ENCODE measurements at places on chromosomes 11 and 22.

DNA sequence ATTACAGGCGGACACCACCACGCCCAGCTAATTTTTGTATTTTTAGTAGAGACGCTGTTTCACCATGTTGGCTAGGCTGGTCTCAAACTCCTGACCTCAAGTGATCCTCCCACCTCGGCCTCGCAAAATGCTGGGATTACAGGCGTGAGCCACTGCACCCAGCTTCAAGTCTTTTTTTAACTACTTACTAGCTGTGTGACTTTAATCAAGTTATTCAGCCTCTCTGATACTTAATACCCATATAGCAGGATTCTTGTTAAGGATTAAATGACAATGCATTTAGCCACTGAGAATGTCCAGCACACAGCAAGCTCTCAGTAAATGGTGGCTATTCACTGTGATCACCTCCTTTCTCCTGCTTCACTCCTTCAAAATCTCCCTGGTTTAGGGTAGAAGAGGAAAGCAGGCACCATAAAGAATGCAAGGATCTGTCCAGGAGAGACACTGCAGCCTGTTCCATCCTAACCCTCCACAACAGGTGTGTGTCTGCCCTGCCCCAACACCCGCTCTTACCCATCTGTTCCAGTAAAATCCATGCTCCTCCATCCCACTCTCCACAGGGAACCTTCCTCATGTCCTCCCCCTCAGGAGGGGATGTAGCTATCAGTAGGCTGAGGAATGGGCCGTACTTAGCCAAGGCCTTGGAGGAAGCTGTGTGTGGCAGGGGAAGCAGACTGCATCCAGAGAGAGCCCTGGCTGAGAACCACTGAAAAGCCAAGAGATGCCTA is 69.3 kb downstream of the MICAL3 start:
- DNase-seq = no peak

DNA sequence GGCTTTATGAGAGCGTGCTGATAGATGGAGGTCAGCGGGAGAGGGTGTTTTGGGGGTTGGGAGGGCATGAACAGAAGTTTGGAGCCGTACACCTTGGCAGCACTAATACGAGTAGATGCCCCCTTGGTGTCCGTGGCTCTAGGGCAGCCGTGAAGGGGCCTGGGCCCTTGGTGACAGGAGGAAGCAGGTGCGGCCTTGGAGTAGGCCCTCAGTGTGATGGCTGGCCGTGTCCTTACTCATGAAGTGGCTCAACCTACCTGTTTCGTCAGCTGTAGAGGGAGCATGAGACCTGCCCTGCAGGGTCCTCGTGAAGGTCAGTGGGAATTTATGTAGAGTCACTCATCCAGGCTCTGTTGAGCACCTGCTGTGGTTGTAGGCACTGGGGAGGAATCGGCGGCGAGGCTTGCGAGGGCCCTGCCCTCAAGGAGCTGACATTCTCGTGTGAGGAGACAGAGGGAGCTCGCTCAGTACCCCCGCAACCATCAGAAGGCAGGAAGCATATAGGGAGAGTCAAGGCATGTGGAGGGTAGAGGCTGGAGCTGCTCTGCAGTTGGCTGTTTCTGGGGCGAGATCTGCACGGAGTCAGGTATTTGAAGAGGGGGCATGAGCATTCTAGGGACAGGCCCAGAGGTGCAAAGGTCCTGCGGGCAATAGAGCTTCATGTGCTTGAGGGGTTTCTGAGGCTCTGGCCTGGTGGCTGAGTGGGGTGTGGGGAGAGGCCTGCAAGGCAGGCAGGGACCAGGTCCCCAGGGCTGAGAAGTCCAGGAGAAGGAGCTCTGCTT is 39.6 kb downstream of the TBC1D22A start:
- DNase-seq = no peak

DNA sequence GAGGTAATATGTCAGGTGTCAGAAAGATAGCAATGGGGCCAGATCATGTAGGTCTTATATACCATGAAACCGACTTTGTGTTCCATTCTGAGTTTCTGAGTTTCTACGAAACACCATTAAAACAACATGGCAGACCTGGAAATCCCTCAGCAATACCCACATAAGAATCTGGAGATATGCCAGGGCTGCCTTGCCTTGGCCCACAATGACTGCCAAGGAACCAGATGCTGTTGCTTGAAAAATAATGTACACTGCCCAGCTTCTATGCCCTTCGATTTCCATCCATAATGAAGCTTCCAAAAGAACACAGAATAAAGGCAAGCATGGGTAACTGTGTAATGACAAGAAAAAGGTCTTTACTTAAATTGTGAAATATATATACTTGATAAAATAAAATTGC is 277.4 kb downstream of the SOX6 start:
- no peak for DNase-seq

- DNase-seq = no peak
Observed at GRCh38 chr11:130842001-130842400, 74.3 kb downstream of the SNX19 start.

DNA sequence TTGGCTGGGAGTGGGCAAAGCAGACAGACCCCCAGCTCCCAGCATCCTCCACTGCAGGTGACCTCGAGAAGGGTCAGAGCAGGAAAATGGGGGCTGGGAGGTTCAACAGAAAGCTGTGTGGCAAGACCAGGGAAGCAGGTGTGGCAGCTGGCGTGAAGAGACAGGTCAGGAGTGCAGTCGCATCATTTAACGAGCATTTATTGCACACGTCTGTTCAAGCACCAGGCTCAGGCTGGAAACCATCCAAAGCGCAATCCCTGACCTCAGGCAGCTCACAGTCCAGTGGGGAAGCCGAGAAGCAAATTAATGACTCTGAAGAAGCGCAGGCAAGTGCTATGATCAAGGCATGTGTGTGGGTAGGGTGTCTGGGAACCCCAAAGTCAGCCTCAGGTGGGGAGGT is 7.4 kb downstream of the SLC25A45 start:
- DNase-seq = no peak

DNA sequence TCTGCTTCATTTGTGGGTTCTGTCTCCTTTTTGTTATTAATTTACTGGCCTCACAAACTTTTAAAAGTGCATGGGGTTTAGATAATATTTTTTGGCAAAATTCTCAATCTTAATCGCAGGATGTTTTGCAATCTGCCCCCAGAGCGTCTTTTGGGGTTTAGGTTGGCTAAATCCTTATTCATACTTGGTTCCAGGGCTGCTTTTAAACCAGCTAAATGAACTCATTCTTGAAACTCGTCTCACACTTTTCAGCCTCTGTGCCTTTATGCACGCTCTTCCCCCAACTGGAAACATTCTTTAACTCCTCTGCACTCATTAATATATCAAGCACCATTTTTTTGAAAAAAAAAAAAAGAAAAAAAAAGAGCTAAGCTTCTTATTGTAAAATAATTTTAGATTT is 131.7 kb downstream of the KIF18A start:
- DNase-seq = no peak

DNA sequence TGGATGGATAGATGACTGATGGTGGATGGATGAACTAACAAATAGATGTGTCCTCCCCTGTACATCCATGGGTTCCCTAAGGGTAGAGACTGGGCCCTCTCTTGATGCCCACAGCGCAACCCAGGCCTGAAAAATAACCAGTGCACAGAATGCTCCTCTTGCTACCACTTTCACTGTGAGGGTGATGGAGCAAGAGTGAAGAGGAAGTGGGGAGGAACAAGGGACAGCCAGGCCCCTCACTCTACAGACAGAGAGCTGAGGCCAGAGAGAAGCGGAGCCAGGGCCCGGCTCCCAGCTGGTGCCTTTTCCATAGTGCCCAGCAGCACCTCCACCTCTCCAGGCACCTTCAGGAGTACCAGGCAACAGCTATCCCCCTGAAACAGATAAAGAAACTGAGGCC is 67.7 kb downstream of the THAP12 start:
- no peak for DNase-seq

GRCh38 chr11:64181506-64182411 is 4.2 kb upstream of the STIP1 start:
- DNase-seq = peak; percentile 85

DNA sequence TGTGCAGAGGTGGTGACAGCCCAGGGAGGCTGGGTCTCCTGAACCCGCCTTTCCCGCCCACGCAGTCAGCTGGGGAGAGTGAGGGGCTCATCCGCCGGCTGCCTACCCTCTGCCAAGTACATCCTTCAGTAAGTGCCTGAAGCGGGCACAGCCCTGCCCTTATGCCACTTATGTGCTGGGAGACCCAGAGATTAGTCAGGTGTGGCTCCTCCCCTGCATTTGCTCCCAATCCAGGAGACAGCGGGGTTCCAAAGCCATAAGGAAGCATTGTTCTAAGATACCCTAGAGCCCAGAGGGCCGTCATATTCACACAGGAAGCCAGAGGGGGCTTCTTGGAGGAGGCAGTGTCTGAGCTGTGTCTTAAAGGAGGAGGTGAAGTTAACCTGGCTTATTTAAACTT is 5.8 kb upstream of the PPP6R3 start:
- no peak for DNase-seq

DNA sequence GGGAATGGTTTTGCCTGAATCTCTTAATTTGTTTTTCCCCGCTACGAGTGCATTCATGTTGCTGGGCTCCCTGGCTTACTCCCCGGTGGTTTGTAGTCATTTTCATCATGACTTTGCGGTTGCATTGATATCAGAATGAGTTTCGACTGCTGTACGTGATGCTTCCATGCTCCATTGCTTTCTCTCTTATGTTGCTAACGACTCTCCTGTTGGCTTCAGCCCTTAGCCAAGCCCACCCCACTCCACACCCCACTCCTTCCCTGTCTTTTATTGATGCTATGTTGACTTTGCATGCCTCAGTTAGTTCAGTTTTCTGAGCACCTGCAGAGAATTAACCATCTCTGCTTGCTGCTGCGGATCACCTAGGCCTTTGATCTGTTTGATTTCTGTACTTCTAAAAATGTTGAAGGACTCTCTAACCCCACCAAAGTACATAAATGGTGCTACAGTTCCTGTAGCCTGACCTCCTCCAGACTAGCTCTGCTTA is 65.3 kb downstream of the ARFGAP2 start:
- no peak for DNase-seq

DNA sequence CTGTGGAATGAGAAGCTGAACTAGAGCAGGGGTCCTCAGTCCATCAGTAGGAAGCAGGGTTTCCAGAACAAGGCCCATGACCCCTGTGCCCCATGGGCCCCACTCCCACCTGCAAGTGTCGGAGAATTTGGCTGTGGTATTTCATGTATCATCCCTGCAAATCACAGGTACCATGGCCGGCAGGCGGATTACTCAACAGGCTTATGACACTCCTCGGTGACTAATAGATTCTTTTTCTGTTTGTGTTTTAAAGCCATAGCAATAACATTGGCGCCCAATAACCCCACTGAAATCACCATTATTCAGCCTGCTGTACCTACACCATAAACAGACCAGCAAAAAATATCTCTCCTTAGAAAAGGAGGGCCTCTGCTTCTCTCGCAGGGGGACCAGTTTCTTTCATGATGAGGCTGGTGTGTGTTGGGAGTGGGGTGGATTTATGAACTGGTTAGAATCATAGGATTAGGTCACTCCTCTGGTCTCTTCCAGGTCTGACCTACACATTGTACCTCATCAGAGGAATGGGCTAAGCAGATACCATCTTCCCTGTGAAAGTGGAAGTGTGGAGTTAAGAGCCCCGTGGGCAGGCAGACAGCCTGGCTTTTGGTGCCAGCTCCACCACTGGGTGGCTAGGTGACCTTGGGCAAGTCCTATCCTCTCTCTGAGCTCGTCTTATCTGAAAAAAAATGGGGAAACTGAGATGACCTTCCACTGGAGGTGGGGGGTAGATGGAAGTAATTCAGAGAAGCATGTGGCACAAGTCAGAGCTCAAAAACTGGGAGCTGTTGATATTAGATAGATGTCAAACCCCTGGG is 60.2 kb upstream of the WNT11 start:
- DNase-seq = no peak

DNA sequence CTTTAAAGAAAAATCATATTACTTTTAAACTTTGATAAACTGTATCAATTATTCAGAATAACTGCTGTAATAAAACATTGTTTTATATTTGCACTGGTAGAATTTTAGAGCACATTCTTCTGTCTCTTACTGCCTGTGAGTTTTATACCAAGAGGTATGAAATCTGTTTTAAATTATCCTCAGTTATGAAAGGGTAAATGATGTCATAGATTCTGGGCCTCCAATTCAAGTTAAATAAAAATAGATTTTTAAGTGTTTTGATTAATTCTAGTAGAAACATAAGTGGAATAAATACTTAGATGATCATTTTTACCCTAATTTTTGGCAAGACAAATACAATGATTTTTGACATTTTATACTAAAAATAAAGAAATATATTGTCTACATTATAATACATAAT is 93.0 kb downstream of the GUCY1A2 start:
- DNase-seq = no peak

- DNase-seq = no peak
Observed at GRCh38 chr22:37508431-37508992, 10.7 kb downstream of the CARD10 start.

DNA sequence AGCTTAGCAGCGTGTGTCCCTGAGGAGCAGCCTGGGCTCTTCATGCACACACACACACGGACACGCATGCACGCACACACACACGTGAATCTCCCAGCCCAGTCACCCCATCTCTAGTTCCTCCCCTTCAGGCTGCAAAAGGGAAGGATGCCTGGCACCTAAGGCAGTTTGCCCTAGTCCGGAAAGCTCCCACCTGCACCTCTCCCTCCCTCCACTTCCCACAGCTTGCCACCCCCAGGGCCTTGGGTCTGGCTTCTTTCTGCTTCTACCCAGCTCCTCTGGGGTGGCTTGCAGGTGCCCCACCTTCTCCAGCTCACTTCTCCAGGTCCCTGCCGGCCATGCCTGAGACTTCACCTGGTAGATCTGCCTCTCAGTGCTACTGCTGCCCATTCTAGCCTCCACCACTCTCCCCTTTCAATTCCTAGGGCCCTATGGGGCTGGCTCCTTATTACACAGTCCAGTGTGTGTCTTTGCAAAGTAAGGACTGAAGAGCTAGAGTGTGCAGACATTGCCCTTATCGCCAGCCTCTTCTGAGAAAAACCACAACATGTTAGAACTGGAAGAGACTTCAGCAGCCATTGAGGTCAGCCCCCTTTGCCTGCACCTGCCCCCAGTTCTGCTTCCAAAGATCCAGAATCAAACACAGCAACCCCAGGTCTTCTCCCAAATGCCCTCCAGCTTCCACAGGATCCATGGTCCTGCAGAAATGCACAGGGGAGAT is 33.5 kb upstream of the CHST1 start:
- DNase-seq = no peak

DNA sequence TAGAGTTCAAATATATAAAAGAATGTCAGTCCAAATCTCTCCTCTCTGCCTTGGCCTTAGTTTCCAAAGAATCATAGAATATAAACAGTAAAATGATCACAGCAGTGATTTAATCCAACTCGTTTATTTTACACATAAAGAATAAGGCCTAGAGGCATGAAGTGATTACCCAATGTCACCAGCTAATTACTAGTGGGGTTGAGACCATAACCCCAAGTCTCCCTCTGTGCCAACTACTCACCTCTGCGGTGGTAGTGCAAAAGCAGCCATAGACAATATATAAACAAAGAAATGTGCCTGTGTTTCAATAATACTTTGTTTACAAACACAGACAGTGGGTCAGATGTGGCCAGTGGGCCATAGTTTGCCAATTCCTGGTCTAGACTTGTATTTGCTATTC is 96.6 kb upstream of the FAT3 start:
- DNase-seq = no peak

DNA sequence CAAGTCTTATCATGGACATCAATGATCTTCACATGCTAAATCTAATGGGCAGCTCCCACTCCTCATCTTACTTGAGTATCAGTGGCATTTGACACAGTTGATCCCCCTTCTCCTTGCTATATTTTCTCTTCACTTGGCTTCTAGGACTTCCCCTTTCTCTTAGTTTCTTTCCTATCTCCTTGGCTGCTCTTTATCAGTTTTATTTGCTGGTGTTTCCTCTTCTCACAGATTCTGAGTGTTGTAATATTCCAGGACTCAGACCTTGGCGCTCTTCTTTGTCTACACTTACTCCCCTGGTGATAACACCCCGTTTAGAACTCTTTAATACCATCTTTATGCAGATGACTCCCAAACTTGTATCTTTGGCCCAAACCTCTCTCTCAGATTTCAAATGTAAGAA is 33.9 kb upstream of the RASSF10 start:
- DNase-seq = no peak
